Cerebellar cortex (tissue), 1 donor: ENCODE measurements at places on chromosomes 11 and 22.

DNA sequence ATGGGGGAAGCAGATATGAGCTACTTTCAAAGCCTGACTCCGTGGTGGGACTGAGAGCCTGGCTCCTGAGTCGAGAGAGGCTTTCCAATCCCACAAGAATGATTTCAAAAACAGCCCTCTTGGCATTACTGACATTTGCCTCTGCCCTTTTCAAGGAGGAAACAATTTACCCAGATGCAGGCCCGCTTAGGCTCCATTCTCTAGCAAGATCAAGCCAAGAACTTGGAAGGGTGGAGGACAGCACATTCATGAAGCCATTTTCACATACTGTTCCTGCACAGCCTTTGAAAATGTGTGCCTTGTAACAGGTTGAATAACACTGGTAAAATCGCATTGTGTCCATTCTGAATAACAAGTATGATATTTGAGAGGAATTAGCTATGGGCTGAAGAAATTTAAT is 58.2 kb upstream of the EED start:
- no peak for DNase-seq

DNA sequence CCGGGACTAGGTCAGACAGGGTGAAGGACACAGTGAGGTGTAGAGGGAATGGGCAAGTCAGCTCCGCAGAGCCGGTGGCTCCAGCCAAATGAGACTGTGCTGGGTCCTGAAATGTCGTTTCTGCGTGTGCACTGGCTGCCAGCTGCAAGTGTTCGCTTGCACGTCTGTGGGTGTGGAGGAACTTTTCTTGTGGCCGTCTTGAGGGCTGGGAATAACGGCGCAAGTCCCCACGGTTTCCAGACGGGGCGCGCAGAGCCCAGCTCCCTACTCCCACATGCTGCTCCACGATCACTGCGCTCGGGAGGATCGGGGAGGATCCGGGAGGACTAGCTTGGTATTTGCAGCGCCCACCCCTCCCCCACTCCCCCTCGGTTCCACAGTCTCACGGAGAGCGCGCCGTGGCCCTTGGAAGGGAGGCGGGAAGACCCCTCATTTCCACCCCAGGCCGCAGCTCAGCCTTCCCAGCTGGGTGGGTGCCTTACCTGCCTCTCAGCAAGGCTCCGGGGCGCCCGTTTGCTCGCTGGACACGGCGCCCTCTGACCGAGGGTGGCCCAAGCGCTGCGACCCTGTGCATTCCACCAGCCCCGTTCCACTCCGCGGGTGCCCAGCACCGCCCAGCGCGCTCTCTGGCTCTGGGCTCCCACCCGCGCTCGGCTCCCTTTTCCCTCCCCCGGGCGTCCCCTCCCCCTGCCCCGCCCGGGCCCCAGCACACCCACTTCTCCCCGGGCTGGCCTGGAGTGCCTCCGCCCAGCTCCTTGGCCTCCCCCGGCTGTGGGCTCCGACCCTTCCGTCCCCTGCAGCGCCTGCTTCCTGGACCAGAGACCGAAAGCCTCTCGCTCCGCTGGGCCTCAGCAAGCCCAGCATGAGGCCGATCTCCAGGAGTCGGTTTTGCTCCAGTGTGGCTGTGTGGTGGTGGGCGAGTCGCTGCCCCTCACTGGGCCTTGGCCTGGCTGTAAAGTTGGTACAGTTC is at the start of gene KCNE3:
Gene KCNE3, minus strand, starts transcription at position 634 of the 970 bp plus-strand sequence. CDS start 9,986 bp downstream, outside the sequence.
- no peak for DNase-seq

GRCh38 chr11:58921778-58922390 is 17.4 kb upstream of the GLYATL1 start:
- no peak for DNase-seq

DNA sequence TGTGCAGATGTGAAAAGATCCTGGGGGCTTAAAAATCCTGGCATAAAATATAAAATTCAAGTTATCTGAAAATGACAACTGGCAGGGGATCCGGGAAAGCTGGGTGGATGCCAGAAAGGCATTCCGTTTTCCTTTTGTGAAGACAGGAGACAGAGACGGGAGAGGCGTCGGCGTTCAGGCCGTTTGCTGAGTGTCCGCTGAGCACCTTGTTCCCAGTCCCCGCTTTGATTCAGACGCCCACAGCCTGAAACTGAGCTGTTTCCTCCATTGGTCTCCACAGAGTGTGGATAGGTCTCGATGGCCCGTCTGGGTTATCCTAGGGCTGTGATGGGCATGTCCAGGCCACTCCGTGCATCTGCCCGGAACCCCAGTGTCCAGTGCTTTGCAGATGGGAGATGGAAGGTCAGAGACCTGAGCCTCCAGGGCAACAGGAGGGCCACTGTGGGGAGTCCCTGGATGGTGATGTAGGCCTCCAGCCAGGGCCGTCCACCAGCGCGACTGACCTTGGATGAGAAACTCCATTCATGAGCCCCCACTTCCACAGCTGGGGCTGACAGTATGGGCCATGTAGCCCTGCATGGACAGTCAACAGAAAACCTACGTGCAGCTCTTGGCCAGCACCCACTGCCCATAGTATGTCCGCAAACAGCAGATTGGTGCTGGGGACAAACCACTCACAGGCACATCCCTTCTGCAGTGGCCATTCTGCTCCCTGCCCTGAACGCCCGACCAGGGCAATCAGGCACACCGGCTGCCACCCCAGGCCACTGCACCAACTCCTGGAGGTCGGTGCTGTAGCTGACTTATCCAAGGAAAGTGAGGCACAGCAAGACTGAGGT is 11.6 kb downstream of the MRGPRF start:
- no peak for DNase-seq

DNA sequence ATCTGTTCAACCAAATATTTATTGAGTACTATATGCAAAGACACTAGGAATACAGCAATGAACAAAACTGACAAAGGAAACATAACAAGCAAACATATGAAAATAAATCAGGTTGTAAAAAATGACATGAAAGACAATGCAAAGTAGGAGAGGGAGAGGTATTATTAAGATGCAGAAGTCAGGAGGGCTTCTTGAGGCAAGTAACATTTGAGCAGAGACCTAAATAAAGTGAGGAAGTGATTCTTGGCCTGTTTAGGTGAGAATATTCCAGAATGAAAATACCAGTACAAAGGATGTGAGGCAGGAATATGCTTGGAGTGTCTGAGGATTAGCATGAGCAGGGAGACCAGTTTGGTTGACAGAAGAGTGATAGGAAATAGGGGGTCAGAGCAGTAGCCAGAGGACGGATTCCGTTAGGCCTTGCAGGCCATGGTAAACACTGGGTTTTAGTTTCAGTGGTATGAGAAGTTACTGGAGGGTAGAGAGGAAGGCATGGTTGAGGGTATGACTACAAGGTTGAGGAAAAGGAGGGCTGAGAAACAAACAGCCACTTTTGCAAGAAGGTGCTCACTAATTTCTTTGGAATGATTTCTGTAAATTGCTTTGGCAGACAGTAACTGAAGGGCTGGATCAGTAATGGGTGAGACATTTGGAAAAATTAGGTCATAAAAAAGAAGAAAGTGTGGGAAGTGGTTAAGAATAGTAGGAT is 191.9 kb downstream of the SWAP70 start:
- no peak for DNase-seq

- DNase-seq: no peak
These were observed 28.7 kb downstream of the ZBTB16 start for GRCh38 chr11:114088216-114088615.

DNA sequence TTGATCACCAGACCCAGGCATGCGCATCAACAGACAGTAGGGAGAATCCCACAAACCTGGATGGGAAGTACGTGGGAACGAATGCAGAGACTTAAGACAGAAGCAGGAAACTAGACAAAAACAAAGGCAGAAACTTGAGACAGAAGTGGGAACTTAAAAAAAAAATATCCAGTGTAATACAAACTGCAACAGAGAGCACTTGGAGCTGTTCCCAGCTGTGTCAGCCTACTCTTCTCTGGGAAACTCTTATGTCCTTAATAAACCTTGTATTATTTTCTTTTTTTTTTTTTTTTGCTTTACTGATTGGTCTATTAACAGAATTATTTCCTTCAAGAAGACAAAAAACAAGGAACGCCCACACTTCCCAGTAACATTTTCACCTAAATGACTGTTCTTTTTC is 1818.1 kb upstream of the RAG2 start:
- DNase-seq: no peak

DNA sequence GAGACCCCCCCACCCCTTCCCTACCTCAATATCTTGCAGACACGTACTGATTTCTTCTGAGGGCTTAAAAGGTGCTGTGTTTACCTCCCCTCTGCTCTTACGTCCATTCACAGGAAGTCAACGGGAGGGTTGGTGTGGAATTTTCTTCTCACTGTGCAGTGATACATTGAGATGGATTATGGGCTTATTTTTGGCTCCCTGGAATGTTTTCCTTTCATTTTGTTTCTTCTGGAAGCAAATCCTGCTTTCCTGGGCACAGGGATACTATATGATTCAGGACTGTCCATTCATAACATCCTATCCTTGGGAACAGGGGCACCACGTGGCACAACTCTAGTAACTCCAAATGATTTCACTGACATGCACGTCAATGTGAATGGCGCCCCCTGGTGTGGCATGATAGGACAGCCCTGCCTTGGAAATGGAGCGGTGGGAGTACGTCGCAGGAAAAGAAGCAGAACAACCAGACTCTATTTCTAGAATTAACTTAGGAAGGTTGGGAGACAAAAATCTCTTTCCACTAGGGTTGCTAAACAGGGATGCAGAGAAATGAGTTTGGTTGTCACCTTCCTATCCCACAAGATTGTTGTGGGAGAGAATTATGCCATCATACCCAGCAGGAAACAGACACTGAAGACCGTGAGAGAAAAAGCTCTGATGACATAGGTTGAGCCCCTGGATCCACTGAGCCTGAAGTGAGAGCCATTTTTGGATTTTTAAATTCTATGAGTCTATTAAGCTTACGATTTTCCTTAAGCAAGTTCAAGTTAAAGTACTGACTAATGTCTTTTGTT is 146.5 kb upstream of the RAG2 start:
- peak; percentile 42 for DNase-seq

GRCh38 chr22:36743591-36744412 is 32.1 kb downstream of the IFT27 start:
- no peak for DNase-seq

- no peak for DNase-seq
These were observed 20.1 kb upstream of the EIF3M start for GRCh38 chr11:32563600-32563959.

DNA sequence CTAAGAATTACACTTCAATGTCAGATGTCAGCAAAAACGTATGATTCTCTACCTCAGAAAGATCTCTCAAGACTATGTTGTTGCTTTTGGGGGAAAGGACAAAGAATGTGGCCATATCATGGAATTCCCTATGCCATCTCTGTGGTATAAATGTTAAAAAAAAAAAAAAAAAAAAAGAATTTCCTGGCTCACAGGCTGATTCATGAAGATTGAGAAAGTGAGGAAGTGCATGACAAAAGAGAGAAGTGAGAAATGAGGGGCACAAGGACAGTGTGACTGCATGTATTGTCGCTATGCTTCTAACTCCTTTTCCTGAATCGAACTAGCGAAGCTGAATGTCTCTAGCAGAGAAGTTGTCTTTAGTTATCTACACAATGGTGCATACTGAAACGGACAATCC is 80.6 kb upstream of the CARD18 start:
- no peak for DNase-seq

GRCh38 chr11:110903830-110904229 is 191.6 kb upstream of the ARHGAP20 start:
- DNase-seq: no peak

DNA sequence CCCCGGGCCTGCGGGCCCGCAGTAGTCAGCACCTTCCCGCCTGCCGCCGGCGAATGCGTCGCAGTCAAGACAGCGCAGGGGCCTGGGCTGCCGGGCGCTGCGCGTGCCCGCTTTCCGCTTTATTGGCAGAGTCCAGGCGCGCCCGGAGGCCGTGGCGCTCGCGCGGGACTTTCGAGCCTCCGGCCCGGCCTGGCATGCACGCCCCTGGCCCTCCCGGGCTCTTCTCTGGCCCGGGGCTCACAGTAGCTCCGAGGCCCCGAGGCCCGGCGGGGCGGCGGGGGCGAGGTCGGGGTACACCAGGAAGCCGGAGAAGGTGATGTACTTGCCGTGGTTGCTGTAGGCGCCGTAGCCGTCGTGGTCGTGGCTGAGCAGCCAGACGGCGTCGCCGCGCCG is 3.1 kb downstream of the FAM180B start:
- DNase-seq: no peak

DNA sequence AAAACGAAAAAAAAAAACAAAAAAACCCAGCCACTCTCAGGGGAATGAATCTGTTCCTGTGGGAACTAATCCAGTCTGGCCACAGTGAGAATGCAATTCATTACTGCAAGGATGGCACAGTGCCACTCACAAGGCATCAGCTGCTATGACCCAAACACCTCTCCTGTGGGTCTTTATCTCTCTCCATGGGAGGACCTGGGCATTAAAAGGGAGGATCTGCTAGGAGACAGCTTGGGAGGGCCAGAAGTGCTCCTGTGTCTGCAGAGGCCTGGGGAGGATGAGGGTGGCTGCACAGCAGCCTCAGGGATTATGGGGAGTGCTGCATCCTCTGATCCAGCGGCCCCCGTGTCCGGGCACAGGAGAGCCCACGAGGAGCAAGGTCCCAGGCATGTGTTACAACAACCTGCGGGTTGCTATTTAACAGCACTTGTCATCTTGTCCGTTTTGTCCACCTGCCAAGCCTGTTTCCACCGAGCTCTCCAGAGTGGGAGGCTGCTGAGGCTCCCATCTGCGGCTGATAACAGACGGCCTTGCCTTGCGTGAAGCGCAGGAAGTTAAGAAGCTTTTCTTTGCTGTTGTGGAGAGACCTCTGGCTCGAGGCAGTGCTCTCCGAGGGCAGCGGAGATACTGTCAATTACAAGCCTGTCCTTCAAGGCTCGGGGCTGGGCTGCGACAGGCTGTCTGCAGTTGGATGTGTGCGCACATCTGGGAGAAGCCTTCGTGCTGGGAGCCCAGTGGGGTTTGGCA is 97.7 kb downstream of the NXPE2 start:
- DNase-seq: peak; percentile 76

DNA sequence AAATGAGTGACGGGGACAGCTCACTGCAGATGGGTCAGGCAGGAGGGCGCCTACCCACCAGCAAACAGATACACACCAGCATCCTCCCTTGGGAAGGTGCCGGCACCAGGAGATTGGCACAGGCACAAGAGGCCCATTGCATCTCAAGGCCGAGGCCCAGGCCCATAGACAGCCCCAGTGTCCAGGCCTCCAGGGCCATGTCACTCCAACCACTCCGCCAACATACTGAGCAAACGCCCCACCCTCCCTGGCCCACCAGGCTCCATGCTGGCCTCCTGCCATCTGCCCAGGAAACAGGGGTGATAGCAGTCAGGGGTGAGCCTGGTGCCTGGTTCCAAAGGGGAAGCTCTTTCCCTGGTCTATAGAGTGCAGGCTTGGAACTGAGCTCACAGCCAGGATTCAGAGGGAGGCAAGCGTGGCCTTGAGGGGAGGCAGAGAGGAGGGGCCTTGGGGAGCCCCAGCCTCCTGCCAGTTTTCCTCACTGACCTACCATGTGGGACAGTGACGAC is 34.7 kb downstream of the PISD start:
- DNase-seq: no peak

GRCh38 chr11:83835423-83835822 is 549.3 kb upstream of the CCDC90B start:
- DNase-seq: no peak

- peak; percentile 13 for DNase-seq
These were observed 22.1 kb downstream of the GGTLC2 start for GRCh38 chr22:22666307-22667091.

- no peak for DNase-seq
These were observed 45.3 kb upstream of the CCDC34 start for GRCh38 chr11:27408246-27408800.

GRCh38 chr11:100105255-100105981 is 581.7 kb upstream of the ARHGAP42 start:
- DNase-seq: no peak
